ENCODE measurements at places on chromosomes 2 and 18.

DNA sequence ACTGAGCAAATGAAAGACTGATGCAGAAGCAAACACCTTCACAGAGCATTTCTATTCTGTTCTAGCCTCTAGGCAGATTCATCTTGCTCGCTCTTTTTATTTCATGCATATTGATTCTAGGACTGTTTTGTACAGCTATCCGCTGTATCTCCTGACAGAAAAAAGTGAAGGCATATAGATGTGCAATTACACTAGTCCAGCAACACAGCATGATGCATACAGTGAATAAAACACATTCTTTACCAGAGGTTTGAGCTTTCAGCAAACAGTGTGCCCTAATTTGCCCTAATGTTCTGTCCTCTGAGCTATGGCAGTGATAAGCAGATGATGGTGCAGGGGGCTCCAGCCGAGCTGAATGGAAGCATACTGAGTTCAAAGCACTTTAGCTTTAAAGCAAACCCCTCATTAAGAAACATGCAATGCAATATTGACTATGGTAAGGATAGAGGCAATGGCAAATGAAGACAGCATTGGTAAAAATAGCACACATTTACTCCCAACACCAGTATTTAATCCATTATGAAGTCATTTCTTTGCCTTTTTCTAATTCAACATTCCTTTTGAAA, 141.2 kb upstream of the RGPD4 start:
- DNase-seq = no peak

DNA sequence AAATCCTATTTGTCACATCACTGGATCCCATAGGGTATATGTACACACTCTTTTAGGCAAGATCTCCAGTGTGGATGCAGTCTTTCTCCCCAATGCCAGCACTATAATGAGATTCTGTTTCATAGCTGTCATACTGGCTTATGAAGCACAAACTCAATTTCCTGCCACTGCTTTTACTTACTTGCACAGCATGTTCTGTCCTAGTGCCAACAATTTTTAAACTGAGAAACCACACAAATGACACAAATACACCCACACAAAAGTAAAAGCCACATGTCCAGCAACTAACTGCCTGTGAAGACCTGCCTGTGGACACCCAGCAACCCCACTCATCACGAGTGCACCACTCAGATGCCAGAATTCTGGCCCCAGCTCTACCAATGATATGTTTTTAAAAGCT, 29.6 kb upstream of the RNU4ATAC start:
- DNase-seq = peak; percentile 17

- DNase-seq = no peak
Measured at GRCh38 chr2:86372641-86373502, 35.4 kb upstream of the REEP1 start.

DNA sequence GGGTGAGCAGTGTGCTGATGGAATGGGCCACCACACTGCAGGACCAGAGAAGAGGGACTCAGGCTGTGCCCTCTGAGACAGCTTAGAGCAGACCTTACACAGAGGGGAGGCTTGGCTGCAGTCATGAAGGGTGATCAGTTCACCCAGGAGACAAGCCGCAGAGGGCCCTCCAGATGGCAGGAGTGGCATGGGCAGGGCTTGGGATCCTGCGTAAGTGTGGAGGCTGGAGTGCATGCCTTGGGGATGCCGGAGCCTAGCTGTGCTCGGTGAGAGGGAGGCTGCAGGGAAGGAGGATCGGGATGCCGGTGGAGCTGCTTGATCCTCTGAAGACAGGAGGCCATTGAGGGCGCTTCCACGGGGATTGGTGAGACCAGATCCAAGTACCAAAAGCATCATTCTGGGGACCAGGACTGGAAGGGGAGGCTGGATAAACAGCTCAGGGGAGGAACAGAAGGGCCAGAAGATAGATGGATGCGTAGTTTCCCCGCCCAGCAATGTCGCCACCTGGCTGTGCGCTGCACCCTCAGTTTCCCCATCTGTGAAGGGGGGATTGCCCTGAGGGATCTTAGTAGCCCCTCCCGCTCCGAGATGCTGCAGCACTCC, 163.4 kb downstream of the INHBB start:
- no peak for DNase-seq

DNA sequence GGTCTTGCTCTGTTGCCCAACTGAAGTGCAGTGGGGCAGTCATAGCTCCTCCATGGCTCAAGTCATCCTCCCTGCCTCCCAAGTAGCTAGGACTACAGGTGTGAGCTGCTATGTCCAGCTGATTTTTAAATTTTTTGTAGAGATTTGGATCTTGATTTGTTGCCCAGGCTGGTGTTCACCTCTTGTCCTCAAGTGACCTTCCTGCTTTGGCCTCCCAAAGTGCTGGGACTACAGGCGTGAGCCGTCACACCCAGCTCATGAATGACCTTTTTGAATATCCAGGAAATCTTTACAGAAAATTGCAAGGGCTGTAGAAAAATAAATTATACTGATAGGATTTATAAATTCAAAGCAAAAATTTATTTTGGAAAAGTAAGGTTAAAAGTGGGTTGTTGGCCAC, 17.4 kb downstream of the ACTR3 start:
- DNase-seq = no peak

- DNase-seq = no peak
Measured at GRCh38 chr18:48488388-48488850, 50.4 kb upstream of the CTIF start.

GRCh38 chr2:26363323-26363722, 16.7 kb upstream of the ADGRF3 start:
- no peak for DNase-seq

GRCh38 chr2:204892506-204893255, 347.4 kb downstream of the PARD3B start:
- DNase-seq = no peak

DNA sequence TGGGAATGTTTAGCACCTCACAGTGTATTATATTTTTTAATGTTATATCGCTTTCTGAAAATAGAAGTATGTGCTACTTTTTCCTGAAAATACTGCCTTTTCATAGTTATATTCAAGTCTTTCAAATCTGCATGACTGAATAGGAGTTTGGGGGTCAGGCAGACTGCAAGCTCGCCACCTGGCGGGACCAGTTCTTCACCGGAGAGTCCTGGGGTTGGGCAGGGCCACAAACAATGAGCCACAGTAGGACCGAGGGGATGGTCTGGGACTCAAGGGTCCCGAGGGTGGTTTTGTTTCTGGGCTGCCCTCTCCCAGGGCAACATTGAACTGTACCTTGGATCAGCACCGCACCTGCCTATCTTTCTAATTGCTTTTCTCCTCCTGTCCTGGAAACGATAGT, 70.6 kb downstream of the VWA3B start:
- no peak for DNase-seq

DNA sequence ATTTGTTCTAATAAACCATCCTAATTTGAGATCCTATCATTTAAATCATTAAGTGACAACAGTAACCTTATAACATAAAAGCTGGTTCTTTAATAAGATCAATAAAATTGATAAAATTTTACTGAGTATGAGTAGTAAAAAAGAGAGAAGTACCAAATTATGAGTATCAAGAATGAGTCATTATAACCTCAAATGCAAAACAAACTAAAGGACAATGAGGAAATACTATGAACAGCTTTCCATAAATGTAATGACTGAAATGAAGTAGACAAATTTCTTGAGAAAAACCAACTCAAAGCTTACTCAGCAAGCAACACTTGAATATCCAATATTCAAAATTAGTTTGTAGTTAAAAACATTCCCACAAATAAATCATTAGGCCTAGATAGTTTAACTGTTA, 433.0 kb downstream of the ZEB2 start:
- DNase-seq = no peak

DNA sequence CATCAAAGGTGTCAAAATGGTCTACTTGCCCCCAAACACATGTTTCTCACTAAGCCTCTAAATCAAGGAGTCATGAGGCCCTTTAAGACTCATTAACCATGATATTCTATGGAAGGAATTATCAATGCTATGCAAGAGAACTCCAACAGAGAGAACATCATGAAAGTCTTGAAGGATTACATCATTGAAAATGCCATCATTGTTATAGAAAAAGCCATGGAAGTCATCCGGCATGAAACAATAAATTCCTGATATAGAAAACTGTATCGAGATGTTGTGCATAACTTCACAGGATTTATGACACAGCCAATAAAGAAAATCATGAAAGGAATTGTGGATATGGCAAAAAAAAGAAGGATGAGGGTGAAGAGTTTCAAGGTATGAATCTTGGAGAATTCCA, 1363.6 kb upstream of the CDH2 start:
- no peak for DNase-seq

- DNase-seq = no peak
Measured at GRCh38 chr2:100073110-100073509, 69.3 kb downstream of the AFF3 start.

DNA sequence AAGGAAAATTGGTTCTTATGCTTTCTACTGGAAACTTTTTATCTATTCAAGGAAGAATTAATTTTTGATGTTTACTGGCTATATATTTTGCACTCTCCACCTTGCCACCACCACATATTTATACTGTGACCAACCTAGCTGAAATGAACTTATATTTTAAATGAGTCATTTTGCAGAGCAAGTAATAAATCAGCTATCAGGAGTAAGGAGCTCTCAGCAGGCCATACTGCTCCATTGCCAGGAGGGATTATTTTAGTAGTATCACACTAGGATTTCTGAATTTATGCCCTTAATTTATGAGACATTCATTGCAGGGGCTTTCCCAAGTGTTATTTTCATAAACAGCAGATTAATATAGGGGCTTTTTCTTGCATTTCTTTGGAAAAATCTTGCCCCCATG, 125.8 kb upstream of the CYP1B1 start:
- no peak for DNase-seq

DNA sequence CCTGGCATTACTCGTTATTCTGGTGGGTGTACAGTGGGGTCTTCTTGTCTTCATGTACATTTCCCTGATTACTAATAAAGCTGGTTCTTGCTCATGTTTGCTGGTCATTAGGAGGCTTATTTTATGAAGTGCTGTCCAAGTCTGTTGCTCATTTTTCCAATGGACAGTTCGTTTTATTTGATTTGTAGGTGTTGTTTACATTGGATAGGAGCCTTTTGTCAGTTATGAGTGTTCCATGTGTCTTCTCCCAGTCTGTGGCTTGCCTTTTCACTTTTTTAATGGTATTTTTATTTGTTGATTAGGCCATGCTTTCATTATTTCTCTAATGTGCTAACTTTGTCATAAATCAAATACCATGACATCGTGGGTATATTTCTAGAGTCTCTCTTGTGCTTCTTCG, 51.9 kb downstream of the CEP192 start:
- DNase-seq = no peak

DNA sequence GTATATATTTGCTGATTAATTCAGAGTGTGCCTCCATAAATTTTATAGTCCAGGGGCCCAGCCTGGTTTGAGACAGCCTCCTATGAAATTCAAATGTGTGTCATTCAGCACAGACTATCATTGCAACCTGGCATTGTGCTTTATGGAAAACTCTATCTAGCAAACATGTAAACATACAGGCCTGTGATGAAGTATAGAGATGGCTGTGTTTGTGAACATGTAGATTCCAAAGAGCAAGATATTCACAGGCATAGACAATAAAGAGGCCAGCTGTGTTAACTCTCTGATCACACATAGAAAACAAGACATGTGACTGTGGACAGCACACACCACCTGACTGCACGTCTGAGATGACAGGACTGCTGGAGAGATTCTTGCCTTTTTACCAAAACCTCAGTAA, 297.9 kb downstream of the EN1 start:
- no peak for DNase-seq

- no peak for DNase-seq
Measured at GRCh38 chr2:112199188-112199587, 55.7 kb downstream of the ZC3H8 start.

DNA sequence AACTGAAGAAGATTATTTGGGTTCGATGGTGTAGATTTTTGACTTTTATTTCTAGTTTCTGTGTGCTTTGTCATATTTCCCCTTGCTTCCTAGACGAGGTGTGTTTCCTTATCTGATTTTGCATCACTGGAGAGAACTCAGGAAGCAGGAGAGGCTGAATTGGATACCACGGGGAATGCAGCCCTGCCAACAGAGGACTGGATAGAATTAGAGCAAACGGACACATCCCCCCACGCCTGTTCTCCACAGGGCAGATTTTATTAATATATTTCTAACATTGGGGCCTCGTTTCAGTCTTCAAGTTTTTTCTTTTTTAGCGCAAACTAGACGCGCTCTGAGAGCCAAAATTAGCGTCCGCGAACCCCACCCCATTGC, 678 bp upstream of the VAPA start:
- DNase-seq = no peak

GRCh38 chr2:168152902-168153530, 94.4 kb downstream of the STK39 start:
- no peak for DNase-seq

- DNase-seq = no peak
Measured at GRCh38 chr18:75871596-75871995, 444.1 kb upstream of the SMIM21 start.

DNA sequence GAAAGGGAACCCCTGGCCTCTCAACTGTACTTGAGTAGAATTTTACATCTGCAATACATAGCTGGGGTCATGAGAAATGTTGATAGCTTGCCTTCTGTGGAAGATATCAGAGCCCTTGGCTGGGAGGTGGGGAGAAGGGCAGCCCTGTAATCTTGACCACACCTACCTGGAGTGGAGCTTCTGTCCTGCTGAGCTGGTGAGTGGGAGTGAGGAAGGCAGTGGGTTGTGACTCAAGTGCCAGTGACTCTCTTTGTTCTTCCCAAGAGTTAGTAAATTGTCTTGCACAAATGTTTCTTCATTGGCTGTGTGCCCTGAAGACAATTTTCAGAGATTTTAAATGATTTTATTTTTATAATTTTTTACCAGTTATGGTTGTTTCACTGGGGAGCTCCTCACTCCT, 277.3 kb downstream of the MBD5 start:
- no peak for DNase-seq

GRCh38 chr18:76993573-76993972, 139.0 kb downstream of the MBP start:
- no peak for DNase-seq

DNA sequence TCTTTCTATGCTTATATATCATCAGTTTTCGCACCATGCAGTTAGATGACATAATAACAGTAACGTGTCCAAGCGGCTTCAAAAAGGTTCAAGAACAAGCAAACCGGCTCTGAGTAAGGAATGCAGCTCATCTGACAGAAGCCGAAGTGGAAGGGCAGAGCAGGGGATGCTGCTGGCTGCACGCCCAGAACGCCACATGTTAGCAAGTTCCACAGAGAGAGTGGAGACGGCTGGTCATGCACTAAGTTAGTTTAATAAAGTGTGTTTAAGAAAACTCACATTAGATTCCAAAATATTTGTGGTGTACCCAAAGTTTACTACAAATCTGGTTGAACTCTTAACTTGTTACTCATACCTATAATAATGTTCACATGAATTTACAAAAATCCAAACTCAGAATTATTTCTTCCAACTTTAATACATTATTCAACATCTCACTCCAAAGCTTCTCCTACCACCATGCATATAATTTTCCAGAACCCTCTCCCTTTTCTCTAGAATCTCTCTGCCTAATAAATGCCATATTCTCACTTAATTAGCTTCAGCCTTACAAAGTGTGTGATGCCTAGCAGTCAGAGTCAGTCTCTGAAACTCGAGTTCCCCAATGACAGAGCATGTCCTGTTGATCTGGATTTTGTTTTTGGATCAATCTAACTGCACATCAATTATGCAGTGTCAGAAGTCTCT, 170.0 kb downstream of the DNAH7 start:
- no peak for DNase-seq
